Bone marrow (tissue), 2 donors: ENCODE measurements at places on chromosomes 2 and 18.
A peak's percentile ranks its signal among the peaks of the same experiment; 100 is the strongest.

GRCh38 chr2:37983719-37984118, 58.6 kb downstream of the RMDN2 start:
- DNase-seq, result no peak

GRCh38 chr18:63213331-63213900, 106.2 kb downstream of the BCL2 start:
- DNase-seq, result no peak

- no peak for DNase-seq
These were observed 420.5 kb downstream of the PTH2R start for GRCh38 chr2:208827109-208827508.

DNA sequence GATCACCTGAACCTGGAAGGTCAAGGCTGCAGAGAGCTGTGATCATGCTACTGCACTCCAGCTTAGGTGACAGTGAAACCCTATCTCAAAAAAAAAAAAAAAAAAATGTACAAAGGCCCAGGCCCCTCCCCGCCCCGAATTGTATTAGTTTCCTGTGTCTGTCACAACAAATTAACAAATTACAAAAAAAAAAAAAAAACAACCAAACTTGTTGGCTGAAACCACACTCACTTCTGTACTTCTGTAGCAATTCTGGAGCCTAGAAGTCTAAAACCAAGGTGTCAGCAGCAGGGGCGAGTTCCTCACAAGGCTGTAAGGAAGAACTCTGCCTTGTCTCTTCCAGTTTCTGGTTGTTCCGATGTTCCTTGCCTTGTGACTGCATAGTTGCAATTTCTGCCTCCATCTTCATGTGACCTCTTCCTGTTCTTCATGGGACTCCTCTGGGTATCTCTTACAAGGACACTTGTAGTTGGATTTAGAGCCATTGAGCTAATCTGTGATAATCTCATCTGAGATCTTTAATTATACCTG, 100.8 kb upstream of the ZSWIM2 start:
- DNase-seq, result no peak

- no peak for DNase-seq
These were observed 41.9 kb downstream of the CPO start for GRCh38 chr2:206981086-206981674.

DNA sequence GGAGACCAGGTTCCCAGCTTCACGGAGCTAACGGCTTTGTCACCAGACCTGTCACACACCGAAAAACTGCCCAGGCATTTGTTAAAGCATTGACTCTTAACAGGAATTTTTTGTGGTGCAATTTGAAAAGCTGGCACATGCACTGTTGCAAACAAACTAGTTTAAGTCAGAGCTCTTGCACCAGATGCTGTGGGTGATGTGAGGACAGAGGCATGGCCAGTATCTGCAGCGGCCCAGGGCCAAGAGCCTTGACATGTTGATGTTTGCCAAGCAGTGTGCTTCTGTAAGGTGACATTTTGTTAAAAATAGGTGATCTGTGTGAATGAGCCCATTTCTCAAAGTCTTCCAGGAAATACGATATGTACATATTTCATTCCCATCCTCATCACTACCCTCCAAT, 142.5 kb downstream of the MTCL1 start:
- no peak for DNase-seq

GRCh38 chr2:225616848-225617247, 217.3 kb downstream of the NYAP2 start:
- no peak for DNase-seq

DNA sequence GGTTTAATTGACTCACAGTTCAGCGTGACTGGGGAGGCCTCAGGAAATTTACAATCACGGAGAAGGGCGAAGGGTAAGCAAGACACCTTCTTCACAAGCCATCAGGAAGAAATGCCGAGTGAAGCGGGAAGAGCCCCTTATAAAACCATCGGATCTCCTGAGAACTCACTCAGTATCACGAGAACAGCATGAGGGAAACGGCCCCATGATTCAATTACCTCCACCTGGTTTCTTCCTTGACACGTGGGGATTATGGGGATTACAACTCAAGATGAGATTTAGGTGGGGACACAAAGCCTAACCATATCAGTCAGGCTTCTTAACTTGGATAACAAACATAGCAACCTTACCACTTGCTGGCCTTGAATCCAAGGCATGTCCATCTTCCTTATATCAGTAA, 289.0 kb upstream of the STON1 start:
- DNase-seq, result no peak

GRCh38 chr18:32368991-32369390, 101.7 kb downstream of the GAREM1 start:
- DNase-seq, result no peak

DNA sequence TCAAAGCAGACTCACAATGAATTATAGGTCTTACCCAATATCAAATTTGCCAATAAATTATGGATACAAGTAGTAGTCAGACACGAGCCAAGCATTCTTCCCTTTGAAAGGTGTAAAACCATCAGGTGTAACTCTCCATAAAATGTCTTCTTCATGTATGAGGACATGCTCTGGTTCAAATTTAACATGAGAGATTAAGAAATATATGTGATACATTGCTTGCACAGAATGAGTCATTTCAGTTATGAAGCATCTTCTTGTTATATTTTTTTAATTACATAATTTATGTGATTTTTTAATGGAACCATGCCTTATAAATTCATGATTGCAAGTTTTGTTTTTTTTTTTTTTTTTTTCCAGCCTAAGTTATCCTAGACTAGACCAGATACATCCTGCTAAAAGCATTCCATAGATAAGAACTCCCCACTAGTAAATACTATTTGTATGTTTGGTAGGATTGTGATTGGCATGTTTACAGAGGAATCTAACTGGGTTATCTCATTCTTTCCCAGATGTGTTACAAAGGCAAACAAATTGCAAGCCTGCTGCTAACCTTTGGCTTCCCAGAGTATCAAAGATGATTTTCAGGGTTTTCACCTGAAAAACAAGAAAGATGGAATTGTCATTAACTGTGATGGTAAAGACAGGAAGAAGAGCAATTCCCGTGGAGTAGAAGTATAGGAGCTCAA, 621.9 kb downstream of the XIRP2 start:
- DNase-seq, result no peak

DNA sequence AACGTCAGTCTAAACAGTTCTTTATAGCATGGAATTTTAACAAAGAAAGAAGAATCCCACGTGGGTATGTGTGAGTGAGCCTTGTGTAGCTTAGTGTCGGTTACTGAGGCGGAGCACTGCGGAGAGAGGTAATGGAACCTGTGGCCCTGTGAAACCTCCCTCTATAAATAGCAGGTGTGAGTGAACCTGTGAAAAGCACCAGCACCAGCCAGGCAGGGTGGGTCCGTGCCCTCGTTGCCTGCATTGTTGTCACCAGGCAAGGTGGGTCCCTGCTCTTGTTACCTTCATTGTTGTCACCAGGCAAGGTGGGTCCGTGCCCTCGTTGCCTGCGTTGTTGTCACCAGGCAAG, 4.7 kb downstream of the CTDP1 start:
- no peak for DNase-seq

DNA sequence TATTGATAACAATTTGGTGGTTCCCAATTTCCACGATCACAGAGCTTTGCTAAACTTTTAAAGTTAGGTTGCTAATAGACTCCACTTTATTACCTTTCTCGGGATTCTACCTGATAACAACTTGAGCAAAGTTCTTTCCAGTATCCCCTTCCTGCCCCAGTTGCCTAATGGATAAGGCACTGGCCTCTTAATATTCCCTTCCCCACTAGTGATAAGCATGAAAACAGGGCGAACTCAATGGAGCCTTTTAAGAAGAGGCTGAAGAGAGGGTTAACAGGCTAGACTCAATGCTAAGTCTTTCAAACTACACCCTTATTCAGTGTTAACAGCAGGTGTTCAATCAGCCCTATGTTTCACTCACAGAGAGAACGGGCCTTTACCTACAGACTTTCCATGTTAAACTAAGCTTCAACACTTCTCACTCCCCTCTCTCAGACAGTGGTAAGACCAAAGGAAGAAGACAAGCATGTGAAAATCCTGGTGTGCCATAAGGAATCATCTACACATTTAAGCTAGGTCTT, 75.8 kb downstream of the ANKRD44 start:
- no peak for DNase-seq

GRCh38 chr2:220696280-220696669, 875.8 kb downstream of the EPHA4 start:
- DNase-seq, result no peak

GRCh38 chr2:69741229-69741574, 732 bp upstream of the ANXA4 start:
- peak; percentile 40 for DNase-seq

GRCh38 chr18:6401687-6402086, 13.0 kb downstream of the L3MBTL4 start:
- no peak for DNase-seq

- DNase-seq, result no peak
These were observed 206.5 kb upstream of the AGAP1 start for GRCh38 chr2:235287375-235287733.

- DNase-seq, result no peak
These were observed 207.8 kb downstream of the SOCS6 start for GRCh38 chr18:70496353-70497294.

GRCh38 chr18:58025733-58026132, 18.3 kb upstream of the NEDD4L start:
- no peak for DNase-seq

GRCh38 chr2:11305958-11306357, 38.5 kb downstream of the ROCK2 start:
- no peak for DNase-seq

- no peak for DNase-seq
These were observed 40.3 kb downstream of the LHCGR start for GRCh38 chr2:48715042-48715899.

DNA sequence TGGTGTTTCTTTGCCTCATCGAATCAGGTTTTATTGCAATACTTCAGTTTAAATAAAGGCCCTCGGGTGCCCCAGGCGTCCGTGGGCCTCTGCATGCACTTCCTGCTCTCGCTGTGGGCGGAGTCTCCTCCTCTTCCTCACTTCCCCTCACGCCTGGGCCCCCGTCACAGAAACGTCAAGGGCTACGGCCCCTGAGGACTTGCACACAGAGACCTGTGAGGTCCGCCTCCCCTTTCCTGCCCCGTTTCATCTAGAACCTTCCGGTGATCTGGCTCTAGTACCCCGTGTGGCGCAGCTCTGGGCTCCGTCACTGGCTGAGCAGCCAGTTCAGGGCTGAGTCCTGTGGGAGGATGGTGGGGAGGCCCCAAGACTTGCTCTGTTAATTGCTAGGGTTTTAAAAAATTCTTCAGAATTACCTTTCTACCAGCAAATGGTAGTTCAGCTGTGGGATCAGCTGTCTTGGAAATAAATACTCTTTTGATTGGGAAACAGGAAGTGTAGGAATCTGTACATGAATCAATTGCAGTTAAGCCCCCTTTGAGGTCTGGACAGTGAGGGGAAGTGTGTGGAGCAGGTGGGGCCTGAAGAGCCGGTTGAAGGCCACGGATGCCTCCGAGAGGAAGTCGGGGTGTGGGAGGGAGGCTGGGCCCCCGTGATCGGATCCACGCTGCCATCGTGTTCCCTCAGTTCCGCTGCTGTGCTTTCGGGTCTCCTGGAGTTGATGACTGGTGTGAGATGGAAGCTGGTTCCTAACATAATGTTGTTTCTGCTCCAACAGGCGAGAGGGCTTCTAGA, 10.2 kb downstream of the NFATC1 start:
- DNase-seq, result peak; percentile 30

- no peak for DNase-seq
These were observed 72.4 kb downstream of the ALPK2 start for GRCh38 chr18:58556331-58557007.

DNA sequence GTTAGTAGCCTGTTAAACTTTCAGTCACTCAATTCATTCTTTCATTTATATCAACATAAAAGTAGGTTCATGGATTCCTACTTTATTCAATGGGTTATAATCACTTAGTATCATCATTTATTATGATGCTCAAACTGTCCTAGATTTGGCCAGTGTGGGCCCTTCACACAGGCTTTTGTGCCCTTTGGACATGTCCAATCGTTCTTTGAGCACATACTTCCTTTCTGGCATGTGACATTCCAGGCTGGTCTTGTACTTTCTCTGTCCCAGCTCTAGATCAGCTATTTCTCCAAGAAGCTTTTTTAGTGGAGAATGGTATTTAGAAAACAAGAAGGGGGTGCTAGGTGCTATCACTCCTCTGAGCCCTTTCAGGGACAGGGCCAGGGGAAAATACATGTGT, 11.5 kb downstream of the POLR1A start:
- DNase-seq, result no peak

DNA sequence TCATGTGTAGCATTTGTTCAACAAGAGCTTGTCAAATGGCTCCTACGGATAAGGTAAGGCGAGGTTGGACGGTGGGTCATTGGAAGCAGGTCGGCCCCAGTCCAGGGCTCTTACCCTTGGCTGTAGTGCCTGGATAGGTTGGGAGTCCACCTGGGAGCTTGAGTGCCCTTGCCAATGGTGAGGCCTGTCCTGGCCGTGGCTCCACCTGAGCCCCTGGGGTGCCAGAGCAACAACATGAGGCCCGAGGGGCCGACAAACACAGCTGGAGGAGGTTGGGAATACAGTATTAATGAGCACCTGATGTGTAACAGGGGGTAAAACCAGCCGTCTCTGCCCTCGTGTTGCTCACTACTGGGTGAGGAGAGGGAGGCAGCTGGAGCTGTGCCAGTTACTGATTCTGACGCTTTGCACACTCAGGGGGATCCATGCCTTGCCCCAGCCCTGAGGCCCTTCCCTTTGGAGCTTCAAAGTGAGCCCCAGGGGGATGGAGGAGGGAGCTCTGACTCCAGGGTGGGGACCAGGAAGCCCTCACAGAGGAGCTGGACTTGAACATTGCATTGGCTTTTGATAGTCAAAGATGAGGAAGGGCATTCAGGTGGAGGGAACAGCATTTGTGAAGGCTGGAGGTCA, 87.2 kb downstream of the RHOB start:
- no peak for DNase-seq

DNA sequence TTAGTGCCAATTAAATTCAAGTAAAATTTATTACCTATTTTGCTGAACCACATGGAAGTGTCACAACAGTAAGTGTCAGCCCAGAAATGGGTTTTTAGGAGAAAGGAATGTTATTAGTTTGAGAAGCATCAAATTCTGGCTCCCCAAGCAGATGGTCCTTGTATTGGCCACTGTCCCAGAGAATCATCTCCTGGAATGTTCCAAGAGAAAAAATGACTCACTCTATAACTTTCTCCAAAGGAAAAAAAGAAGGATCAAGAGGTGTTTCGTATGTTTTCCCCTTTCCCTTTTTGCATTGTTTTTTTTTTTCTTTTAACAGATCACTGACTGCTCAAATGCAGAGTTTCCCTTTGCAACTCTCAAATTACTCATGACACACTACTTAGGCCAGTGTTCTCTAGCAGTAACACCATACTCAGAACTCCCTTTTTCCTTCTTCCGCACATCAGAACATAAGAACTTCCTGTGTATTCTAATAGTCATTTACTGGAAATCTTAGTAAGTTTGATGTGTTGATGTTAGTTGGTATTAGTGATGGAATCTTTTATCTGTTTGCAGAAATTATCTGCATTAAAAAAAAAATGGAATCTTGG, 390.3 kb downstream of the GPD2 start:
- no peak for DNase-seq

GRCh38 chr2:75047189-75047991, 88.9 kb downstream of the POLE4 start:
- no peak for DNase-seq

- DNase-seq, result no peak
These were observed 371.6 kb upstream of the LRP1B start for GRCh38 chr2:142502402-142502801.

GRCh38 chr2:119160361-119160990, 1.9 kb upstream of the C1QL2 start:
- DNase-seq, result no peak
